ENCODE measurements at places on chromosomes 3 and 15. TPM values are rescaled to one million over a fixed set of nuclear protein-coding genes. Genes with fewer than 3 reads are reported as not detected.

SERPINI1 gene
- total RNA-seq: 5.9 TPM

RPS27L gene
- 42.1 TPM for total RNA-seq

INTS14 gene
- total RNA-seq: 51.0 TPM

MELTF gene
- 0.92 TPM for total RNA-seq

Data from spleen (tissue), 13 donors.